HAP-1 (cell line): ENCODE measurements at places on chromosomes 4 and X.

DNA sequence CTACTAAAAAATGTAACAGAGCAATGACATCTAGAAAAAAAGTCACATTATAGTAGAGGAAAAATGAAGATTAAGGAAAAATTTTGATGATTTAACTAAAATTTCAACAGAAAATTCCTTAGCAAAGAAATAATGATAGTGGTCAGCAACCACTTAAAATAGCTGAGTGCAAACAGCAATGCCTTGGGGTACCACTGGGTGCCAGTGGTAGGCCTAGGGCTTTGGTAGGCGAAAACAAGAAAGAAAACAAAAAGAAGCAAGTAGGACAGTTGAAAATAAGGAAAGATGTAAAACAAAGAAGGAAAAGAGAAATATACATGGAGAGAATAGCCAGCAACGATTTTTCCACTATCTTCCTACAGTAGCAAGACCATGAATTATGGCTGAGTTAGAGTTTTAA, 313.5 kb upstream of the IRS4 start:
- DNase-seq = peak; percentile 7

DNA sequence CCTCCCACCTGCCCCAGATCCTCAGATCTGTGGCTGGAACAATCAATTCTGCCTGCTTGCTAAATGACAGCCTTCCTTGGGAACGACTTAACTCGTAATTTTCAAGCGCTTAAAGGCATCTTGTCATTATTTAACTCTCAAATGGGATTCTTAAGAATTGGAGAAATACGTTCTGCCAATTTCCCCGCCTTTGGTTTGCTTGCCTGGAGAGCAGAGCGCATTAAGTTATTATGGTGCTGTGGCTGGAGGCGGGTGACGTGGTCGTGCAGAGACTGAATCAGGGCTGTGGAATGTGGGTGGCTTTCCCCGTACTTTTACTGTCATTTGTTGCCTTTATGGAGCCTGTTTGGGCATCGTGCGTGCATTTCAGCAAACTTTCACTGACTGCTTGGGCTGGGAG, 78.9 kb upstream of the PSAPL1 start:
- DNase-seq = no peak

GRCh38 chr4:88807499-88807898, 109.9 kb upstream of the NAP1L5 start:
- DNase-seq = no peak

DNA sequence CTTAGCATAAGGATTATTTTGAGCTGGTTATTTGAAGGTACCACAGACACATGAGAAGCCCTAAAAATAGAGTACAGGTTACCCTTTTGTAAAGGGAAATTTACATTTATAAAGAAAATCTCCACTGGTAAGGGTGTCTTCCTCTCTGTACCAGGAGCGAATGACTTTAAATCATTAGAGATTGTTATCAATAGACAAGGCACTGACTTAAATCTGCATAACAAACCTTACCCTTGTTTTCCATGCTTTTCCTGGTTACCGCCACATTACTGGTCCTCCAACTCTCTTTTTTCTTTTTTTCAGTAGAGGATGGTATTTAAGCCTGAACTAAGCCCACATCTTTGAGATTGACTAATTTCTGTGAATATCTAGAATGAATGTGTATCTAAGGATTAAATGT, 129.8 kb downstream of the SLC7A11 start:
- peak; percentile 13 for DNase-seq

DNA sequence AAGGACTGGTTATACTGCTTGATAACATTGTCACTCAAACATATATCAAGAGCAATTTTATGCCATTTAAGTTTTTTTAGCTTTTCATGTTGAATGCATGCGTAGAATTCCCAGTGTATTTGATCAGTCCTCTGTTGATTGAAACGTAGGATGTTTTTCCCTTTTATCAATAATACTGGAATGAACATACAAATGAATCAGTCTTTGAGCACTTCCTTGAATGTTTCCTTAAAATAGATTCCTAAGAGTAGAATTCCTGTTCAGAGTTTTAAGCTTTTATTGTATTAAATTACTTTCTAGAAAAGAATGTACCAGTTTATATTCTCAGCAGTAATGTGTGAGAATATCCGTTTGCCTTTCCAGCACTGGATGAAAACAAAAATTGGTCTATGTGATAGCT, 37.8 kb downstream of the ADD1 start:
- no peak for DNase-seq

DNA sequence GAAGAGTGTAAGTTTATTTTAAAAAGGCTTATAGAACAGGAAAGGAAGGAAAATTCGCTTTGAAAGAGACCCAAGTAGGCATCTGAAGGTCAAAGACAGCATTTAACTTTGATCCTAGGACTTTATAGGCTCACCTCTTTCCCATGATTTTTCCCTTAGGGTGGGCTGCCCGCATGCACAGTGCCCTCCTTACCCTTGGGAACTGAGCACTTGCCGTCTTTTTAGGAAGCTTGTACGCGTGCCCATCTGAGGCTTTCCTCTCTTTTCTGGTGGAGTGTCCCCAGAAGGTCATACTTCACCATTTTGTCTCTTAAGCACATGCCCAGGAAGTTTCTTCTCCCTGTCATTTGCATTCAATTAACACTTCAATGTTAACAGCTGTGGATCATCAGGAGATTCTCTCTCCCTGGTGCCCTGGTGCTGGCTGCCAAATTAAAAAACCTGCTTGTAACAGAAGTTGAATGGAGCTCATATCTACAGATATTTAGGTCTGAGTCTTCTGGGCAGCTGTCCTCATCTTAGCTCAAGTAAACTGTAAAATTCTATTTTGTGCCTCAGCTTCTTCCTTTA, 38.4 kb upstream of the IL9R start:
- no peak for DNase-seq

DNA sequence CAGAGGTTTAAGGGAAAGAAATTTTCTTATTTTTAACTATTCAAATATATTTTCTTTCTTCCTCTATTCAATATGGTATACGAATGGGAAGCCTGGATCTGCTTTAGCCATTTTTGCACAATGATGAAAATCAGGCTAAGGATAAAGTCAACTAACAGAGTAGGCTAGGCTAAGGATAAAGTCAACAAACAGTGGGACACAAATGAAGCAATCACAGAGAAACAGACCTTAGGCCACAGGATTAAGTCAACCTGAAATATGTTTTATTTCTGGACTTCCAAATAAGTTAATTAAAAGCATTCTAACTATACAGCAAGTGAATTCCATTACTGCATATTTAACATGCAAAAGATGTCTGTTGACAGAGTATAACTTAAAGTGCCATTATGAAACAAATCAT, 17.0 kb downstream of the DYNLT3 start:
- DNase-seq = no peak

GRCh38 chr4:121155893-121156292, 8.2 kb downstream of the TNIP3 start:
- no peak for DNase-seq

DNA sequence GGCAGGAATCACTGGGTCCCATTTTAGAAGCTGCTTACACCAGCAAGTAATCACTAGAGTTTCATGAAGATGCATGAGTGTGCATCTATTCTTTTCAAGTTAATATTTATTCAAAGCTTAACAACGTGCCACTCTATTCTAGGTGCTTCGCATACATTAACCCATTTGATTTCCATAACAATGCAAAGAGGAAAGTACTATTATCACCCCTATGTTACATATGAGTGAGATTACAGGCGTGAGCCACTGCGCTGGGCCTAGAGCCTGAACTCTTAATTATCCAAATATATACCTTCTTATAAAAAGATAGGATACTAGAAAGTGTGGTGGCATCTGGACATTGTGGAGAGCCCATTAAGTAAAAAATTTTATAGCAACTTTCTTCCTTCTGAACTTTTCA, 65.4 kb downstream of the CXCL13 start:
- peak; percentile 54 for DNase-seq
